M059J (cell line): ENCODE measurements at places on chromosomes 1 and 21. TPM values are rescaled to one million over a fixed set of nuclear protein-coding genes. Genes with fewer than 3 reads are reported as not detected.

DNA sequence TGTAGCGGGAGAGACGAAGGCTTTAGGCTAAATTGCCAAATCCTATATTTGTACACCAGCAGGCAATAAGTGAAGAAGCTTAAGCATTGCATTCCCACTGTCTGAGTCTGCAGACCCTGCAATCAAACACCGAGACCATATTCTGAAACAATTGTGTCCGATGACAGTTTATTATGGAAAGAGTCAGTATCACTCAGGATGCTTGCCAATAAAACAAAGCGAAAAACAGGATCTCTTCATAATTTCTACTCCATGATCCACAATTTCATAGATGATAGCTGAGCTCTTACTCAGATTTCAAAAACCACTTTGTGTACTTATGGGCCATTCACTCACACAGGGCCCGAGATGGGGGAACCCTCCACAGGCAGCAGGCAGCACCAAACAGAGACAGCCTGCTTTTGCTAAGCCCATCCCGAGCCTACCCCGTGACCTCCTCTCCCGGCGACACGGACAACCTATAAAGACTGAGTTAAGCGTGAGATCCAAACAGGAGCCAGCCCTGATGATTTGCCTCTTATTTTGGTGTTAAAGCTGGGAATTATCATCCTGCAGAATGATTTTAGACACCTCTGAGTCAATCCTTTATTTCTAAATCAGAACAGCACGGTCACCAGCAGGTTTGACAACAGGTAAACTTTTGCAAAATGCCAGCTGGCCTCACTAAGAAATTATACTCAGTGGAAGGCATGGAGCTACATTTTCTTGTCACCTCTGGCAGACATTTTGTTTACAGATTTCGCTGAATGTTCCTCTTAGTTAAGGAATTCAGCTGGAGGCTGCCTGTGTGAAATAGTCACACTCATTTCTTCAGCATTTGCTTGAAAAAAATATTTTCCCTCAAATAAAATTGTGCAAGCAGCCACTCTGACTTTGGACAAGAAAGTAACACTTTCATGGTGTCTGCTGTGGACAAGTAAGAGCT lies 212.4 kb downstream of the GPATCH2 start:
- DNase-seq = no peak

DNA sequence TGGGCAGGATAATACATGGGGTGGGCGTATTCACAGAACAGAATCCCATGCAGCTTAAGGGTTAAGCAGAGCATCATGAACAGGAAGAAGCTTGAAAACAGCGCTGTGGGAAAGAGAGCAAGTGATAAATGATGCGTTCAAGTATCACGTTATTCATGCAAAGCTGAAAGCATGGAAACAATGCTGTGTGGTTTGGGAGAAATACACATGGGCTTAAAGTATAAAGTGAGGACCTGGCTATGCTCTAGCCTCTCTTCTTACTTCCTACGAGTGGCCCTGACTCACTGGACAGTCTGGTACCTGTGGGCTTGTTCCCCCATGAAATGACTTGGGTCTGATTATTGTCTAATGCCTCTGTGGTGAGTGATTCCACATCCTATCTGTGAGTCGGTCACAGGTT lies 25.7 kb downstream of the TMPRSS2 start:
- DNase-seq = peak; percentile 68

- DNase-seq = no peak
Observed at GRCh38 chr1:157596384-157596783, 1.5 kb downstream of the FCRL4 start.

DNA sequence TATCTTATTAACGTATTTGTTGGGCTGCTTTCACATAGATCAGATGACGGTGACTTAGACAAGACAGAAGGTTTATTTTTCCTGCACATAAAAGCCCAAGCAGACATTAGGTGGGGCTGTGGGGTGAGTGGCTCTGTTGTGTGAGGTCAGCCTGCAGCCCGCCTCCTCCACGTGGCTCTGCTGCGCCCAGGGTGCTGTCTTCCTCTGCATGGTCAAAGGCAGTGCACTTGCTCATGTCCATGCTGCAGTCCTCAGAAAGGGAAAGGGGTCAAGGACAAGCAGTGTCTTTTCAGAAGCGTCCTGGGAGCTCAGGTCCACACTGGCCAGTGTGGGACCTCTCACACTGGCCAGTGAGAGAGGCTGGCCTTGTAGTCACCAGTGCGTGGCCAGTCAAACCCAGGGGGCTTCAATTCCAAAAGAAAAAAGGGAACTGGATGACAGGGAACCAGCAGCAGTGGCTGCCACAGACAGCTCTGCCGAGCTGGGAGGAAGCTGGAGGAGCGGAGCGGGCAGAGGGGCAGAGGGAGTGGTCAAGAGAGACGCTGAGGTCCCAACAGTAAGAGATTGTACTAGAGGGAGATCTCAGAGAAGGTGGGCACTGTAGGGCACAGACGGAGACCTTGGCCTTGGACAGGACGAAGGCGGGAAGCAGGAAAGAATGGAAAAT lies 35.9 kb upstream of the SLC45A1 start:
- no peak for DNase-seq

GRCh38 chr1:152001631-152002584 lies 8.2 kb upstream of the S100A10 start:
- DNase-seq = peak; percentile 84

The TMEM52 gene
- not detected in 2 replicates for total RNA-seq
